ENCODE measurements at places on chromosomes 1 and 21.

GRCh38 chr1:3852711-3853485 is 4.1 kb downstream of the CEP104 start:
- no peak for DNase-seq

- no peak for DNase-seq
These were observed 48.3 kb downstream of the SLC22A15 start for GRCh38 chr1:116024626-116025025.

DNA sequence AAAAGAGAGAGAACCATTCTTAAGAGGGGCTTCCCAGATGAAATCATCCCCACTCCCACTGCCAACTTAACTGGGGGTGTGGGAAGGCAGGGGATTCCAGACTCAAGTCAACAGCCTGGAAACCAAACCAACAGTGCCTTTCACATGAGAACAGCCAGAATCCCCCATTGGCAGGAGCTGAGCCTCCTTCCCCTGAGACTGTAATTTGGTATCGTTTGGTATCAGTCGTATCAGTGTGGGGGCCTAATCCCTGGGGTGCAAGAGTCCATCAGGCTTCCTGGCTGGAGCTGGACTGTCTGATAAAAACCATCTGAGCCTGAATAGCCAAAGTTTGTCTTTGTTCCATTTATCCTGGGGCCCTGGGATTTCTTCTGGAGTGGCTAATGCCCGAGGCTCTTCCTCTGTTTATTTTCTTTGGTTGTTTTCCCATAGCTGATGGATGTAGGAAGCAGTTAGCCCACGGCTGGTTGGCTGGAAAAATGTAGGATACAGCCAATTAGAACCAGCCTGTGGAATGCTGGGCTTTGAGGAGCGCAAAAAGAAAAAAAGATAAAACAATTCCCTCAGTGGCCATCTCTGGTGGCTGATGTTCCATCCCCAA is 84.6 kb downstream of the LAMC2 start:
- no peak for DNase-seq

GRCh38 chr1:109639841-109640184 is 16.1 kb upstream of the GSTM4 start:
- no peak for DNase-seq

GRCh38 chr1:186082235-186082937 is 292.7 kb downstream of the TPR start:
- peak; percentile 16 for DNase-seq

GRCh38 chr1:209095627-209096595 is 487.6 kb upstream of the CAMK1G start:
- peak; percentile 12 for DNase-seq

DNA sequence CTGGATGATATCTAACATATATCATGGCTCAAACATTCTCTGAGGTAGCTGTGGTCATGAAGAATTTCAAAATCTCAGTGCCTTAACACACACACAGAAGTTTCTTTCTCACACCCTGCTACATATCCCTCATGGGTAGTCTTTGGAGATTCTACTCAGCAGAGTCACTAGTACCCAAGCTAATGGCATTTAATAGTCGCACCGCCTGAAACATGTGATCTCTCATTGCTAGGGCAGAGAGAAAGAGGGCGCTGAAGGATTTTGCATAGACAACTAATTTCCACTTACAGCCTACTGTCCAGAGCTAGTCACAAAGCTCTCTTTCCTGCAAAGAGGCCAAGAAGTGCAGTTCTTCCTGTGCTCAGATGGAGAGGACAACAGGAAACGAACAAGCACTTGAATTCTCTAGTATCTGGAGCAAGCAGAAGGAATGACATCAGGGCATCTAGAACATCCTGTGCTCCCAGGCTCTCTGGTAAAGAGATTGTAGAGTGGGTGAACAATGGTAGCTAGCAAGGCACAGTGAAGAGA is 183.4 kb upstream of the PTBP2 start:
- peak; percentile 15 for DNase-seq

- DNase-seq, result no peak
These were observed 19.7 kb downstream of the KPNA6 start for GRCh38 chr1:32127409-32128198.

DNA sequence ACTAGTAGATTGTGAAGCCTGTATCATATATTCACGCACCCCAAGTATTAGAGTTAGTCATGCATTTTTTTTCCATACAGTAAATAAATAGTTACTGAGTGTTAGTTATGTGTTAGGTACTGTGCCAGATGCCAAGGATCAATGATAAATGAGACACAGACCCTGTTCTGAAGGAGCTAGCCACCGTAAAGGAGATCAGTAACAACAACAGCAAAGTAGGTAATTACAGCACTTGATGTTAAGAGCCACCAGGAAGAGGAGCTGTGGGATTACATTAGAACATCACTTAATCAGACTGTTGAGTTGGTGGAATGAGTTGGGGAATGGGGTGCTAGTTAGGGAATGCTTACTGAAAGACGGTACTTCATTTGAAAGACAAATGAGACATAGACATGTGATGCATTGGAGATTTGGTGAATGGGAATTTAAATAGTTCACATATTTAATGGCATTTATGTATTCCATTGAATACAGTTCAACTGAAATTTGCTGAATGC is 21.0 kb downstream of the PRKAA2 start:
- DNase-seq, result no peak

GRCh38 chr1:73306899-73307555 is 890.9 kb downstream of the LRRIQ3 start:
- DNase-seq, result no peak

- DNase-seq, result no peak
These were observed 954 bp downstream of the MYOG start for GRCh38 chr1:203084588-203085527.

DNA sequence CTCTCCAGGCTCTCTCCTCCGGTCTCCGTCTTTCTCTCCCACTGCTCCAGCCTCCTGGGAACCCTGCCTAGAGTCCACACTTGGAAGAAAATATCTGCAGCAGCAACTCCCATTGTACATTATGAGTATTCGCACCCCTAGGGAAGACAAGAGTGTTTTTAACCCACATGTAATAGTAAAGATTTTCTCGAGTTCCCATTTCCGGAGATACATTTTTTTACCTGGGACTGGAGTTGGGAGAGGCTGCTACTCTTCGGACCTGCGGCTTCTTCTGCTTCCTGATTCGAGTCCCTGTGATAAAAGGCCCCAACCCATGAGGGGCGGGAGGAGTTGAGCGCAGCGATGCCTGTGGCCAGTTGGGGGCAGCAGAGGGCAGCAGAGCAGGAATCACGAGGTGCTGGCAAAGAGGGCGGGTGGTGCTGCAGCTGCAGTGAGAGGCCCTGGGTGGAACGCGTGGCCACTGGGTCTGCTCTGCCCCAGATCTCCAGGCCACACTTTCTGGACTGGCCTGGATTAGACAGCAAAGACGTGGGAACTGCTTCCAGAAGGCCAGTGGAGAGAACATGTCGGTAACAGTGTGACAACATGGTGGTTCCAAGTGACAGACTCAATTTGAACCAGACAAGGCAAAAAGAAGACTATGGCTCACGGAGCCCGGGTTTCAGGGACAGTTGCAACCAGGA is 221.0 kb upstream of the CSF3R start:
- peak; percentile 83 for DNase-seq

DNA sequence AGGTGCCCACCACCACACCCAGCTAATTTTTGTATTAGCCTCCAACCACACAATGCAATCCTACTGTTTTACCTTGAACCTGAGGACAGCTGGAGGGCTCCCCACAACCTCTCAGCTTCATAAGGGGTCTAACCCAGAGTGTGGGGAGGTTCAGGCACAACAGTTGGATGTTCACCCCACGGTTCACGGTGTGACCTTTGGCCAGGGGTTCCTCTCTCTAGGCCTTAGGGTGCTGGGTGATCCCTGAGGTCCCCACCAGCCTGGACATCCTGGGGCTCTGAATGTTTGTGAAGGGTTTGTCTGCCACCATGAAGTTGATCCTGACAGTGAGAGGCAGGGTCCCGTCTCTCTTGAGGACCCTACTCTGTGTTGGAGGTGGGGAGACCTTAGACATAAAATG is 3.9 kb downstream of the ACOT11 start:
- no peak for DNase-seq

GRCh38 chr1:109906160-109906838 is 4.3 kb upstream of the CSF1 start:
- no peak for DNase-seq

- no peak for DNase-seq
These were observed 20.9 kb downstream of the BATF3 start for GRCh38 chr1:212678456-212679410.

DNA sequence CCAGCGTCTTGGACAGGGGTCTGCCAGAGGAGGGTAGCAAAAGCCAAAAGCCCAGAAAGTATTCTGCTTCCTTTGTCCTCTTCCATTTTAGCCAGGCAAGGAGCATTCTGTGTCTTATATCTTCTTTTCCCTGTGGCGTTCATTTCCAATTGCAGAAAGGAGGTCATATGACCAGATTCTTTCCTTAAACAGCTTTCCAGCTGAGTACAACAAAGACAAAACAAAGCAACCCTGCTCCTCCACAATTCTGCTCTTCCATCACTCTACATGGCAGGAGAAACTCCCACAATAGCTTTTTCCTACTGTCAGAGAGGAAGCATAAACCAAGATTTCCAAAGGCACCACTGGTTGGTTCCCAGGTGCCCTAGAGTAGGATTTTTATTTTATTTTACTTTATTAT is 19.7 kb downstream of the ENSA start:
- DNase-seq, result no peak

DNA sequence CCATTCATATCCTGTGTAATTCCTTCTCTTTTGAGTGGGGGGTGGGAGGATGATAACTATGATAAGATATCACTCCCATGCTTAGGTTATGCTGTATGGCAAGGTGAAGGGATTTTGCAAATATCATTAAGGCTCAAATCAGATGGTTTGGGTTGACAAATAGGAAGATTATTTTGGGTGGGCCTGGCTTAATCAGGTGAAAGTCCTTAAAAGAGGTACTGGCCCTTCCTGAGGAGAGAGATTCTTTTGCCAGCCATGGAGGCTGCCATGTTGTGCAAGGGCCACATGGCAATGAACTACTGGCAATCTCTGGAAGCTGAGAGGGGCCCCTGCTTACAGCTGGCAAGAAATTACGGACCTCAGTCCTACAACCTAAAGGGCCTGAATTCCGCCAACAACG is 174.6 kb upstream of the FOXD3 start:
- no peak for DNase-seq

DNA sequence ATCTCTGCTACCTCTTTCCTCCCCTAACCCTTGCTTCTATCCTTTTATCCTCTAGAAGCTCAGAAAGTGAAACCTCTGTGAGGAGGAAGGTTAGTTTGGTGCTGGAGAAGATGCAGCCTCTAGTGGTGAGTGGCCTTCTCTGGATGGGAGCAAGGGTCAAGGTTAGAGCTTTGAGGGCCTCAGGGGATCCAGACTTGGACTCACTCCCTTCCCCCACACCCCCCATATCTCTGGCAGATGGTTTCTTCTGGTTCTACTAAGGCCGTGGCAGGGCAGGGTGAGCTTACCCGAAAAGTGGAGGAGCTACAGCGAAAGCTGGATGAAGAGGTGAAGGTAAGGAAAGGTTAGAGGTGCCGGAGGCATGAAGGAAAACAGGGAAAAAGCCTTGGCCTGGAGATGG is 9.2 kb downstream of the CGN start:
- no peak for DNase-seq

GRCh38 chr1:208233546-208233945 is 10.6 kb downstream of the PLXNA2 start:
- no peak for DNase-seq

DNA sequence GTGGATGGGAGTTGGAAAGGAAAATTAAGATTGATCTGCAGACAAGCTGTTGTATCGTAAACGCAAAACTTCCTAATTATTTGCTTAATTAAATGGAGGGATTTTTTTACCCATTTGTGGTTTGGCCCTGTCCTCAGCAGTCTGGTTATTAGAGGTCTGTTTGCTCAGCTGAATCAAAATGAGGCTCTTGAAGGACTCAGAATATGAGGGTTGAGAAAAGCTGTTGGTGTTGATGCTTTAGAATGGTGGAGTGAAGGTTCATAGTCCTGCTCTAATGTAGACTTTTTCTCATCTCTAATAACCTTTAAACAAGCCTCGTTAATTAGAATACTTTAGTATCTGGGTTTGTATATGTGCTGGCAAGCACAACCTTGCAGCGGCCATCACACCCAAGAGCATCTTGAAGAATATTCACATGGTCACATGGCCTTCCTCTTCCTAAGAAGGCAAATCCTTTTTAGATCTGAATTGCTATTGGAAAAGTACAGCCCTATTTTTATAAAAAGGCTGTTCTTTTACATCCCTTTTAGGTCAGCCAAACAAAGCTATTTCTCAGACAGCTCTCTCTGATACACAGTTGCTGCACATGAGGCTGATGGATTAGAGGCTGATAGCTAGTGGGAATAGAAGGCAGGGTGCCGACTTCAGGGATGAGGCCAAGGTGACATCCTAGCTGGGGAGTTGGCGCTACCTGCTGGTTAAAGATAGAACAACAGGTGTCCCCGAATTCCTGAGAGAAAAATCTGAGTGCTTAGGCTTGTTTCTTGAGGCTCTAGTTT is 53.8 kb downstream of the MACF1 start:
- peak; percentile 53 for DNase-seq

DNA sequence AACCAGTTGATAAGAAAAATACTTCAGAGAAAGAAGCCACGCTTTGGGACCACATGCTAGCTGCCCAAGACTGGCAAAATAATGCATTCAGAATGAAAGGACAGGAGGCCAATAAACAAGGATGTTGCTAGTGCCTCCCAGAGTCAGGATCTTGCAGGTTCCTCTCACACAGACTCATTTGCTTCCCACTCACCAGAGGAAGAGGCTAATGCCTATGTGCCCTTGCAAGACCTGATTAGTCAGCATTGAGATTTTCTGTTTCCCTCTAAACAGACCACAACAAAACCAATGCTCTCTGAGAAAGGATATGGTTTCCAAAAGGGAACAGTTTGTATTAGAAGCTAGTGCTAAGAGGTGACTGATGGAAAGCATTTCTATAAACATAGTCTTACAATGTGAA is 85.7 kb downstream of the NRDC start:
- no peak for DNase-seq

- DNase-seq, result no peak
These were observed 815.7 kb downstream of the NCAM2 start for GRCh38 chr21:21813934-21814333.

GRCh38 chr1:14487671-14488070 is 110.8 kb upstream of the KAZN start:
- DNase-seq, result no peak

DNA sequence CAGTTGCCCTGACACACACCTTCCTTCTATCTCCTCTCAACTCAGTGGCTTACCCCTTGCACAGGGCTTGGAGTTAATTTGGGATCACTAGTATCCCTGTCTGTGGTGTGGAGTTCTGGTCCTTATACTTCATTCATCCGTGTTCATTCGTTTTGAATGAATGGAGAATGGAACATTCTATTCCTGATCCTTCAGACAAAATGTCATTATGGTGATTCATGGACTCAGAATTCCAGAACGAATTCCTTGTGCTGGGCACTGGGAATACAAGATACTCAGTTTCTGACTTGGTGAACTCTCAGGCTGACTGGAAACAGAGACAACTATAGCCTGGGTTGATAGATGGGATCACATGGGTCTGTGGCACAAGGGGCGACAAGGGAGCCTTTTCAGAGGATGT is 49.9 kb upstream of the TRABD2B start:
- DNase-seq, result no peak

GRCh38 chr1:158952416-158952815 is 21.1 kb downstream of the PYHIN1 start:
- no peak for DNase-seq

GRCh38 chr1:112464501-112464900 is 44.3 kb upstream of the WNT2B start:
- DNase-seq, result no peak
